ENCODE measurements at places on chromosomes 16 and 17.

GRCh38 chr17:40091691-40092397 is 8.5 kb downstream of the NR1D1 start:
- no peaks in the 10 kb centered on the region for H3K27me3 ChIP-seq
- H3K4me1 ChIP-seq = peaks cover 69% of the 10 kb centered on the region
- H3K4me3 ChIP-seq = no peak overlapping the region
- no peak for DNase-seq

- no peaks in the 10 kb centered on the region for H3K27me3 ChIP-seq
- DNase-seq = no peak
- H3K4me3 ChIP-seq = no peak overlapping the region
- no peaks in the 10 kb centered on the region for H3K4me1 ChIP-seq
- H3K36me3 ChIP-seq = no peaks in the 10 kb centered on the region
Observed at GRCh38 chr17:52170963-52171572, 12.6 kb upstream of the CA10 start.

GRCh38 chr17:8953156-8953885 is 12.2 kb downstream of the PIK3R5 start:
- no peak overlapping the region for H3K4me3 ChIP-seq
- H3K36me3 ChIP-seq = no peaks in the 10 kb centered on the region
- no peak overlapping the region for H3K27ac ChIP-seq

GRCh38 chr17:75289832-75290337 is 652 bp upstream of the SLC25A19 start:
- no peaks in the 10 kb centered on the region for H3K36me3 ChIP-seq
- no peaks in the 10 kb centered on the region for H3K27me3 ChIP-seq
- no peak for DNase-seq
- peaks cover 7% of the 10 kb centered on the region for H3K4me1 ChIP-seq

DNA sequence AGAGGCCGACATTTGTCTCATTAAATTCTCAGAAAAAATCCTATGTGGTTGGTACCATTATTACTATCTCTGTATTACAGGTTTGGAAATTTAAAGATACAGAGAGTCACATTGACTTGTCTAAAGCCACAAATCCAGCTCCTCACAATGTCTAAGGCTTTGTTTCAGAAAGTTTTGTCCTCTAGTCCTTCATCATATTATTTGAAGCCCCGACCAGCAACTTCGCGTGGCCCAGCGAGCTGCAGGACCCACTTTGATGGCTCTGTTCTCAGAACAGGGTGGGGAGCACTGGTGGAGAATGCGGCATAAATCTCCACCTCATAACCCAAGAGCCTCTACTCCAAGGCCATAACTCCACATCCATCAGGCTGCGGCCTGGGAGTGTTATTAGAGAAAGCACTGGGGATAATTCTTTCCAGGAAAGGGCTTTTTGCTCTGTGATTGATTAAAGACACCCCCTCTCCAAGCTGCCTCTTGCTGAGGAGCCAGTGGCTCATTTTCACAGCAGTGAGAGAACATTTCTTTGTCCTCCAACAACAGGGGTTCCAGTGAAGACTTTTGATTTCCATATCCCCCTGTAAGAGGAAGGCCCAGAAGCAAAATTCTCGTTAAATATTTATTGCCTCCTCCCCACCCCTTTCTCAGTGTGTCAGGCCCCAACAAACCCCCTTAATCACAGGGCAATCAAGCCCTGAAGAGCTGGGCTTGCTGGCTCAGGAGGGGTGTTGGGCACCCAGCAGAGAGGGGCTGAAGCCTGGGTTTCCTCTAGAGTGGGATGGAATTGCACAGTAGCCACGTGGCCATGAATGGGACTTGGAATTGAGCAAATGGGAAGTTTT is 113.7 kb upstream of the CDH11 start:
- H3K36me3 ChIP-seq = no peaks in the 10 kb centered on the region
- no peak for DNase-seq
- no peak overlapping the region for H3K27ac ChIP-seq
- H3K4me3 ChIP-seq = no peak overlapping the region

- no peak for DNase-seq
- H3K4me1 ChIP-seq = no peaks in the 10 kb centered on the region
- no peak overlapping the region for H3K27ac ChIP-seq
- H3K36me3 ChIP-seq = no peaks in the 10 kb centered on the region
Observed at GRCh38 chr16:67384778-67385510, 8.4 kb downstream of the TPPP3 start.

GRCh38 chr17:38885728-38886642 is 16.1 kb downstream of the LASP1 start:
- H3K36me3 ChIP-seq = no peaks in the 10 kb centered on the region
- DNase-seq = no peak
- H3K4me1 ChIP-seq = peaks cover 57% of the 10 kb centered on the region
- peak overlapping the region; percentile 14 for H3K27ac ChIP-seq
- H3K4me3 ChIP-seq = no peak overlapping the region
- no peaks in the 10 kb centered on the region for H3K27me3 ChIP-seq

DNA sequence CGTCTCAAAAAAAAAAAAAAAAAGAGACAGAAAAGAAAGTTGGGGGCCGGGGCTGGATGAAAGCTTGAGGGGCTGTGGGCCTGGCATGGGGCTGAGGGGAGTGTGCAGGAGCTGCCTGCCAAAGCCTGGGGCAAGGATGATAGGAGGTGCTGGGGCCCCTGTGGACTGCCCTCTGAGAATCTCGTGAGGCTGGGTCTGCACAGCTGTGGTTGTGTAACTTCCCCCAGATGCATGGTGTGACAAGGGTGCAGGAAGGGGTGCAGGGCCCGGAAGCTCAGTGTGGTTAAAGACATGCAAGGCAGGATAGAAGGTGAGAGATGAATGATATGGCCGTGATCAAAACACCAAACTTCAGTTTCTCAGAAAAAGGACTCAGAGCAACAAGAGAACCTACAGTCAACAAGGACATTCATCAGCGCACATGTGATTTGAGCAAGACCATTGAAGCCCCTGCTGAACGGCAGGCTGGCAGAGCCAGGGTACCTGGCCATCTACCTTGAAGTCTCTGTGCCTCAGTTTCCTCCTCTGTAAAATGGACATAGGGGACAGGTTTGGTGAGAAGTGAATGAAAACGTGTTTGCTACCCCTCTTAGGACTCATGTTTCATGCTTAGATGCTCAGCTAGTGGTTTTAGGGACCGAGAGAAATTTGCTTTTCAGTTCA is 9.6 kb downstream of the IL32 start:
- H3K36me3 ChIP-seq = no peaks in the 10 kb centered on the region
- no peak for DNase-seq
- no peak overlapping the region for H3K4me3 ChIP-seq
- H3K27me3 ChIP-seq = no peaks in the 10 kb centered on the region
- no peak overlapping the region for H3K27ac ChIP-seq
- H3K4me1 ChIP-seq = no peaks in the 10 kb centered on the region

DNA sequence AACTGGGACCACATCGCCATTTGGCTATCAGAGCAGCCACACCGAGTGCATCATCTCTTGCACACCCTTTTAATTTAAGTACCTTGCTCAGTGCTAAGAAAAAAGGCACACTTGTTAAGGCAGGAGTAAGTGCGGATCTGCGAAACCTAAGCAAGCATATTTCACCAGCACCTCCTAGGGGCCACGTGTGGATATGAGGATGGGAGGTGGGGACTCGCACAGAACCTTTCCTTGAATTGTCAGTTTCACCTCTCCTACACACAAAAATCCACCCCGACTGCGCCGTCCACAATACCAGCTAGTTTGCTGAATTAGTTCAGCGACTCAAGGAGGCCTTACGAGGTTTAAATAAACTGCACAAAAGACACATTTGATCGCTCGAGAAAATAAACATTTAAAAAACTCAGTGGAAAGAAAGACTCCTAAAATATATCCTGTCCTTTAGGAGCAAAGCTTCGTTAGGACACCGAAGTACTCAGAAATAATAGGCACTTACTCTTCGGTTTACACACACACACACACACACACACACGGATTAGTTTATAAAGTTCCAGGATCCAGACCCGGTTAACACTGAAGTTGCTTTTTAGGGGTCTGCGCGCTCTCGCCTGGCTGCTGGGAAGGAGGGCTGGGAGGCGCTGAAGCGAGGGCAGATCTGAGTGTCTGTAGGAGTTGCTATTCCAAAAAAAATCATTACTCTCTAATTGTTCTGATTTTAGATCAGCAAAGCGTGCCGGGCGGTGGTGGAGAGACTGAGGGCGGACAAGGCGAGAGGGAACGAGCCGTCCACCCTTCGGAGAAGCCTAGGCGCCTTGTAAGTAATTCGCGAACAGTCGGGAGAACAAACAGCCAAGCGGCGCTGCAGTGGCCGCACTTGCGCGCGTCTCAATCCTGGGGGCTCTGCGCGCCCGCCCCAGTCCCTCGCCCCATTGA is 1.0 kb upstream of the KCNJ2 start:
- H3K27me3 ChIP-seq = no peaks in the 10 kb centered on the region
- H3K27ac ChIP-seq = peak overlapping the region; percentile 74
- DNase-seq = no peak
- H3K36me3 ChIP-seq = no peaks in the 10 kb centered on the region
- H3K4me1 ChIP-seq = peaks cover 13% of the 10 kb centered on the region
- peak overlapping the region; percentile 57 for H3K4me3 ChIP-seq

- no peaks in the 10 kb centered on the region for H3K27me3 ChIP-seq
- no peak overlapping the region for H3K4me3 ChIP-seq
- DNase-seq = no peak
- peaks cover 11% of the 10 kb centered on the region for H3K4me1 ChIP-seq
- H3K36me3 ChIP-seq = no peaks in the 10 kb centered on the region
Observed at GRCh38 chr16:66701516-66701915, 5.0 kb upstream of the CMTM4 start.

DNA sequence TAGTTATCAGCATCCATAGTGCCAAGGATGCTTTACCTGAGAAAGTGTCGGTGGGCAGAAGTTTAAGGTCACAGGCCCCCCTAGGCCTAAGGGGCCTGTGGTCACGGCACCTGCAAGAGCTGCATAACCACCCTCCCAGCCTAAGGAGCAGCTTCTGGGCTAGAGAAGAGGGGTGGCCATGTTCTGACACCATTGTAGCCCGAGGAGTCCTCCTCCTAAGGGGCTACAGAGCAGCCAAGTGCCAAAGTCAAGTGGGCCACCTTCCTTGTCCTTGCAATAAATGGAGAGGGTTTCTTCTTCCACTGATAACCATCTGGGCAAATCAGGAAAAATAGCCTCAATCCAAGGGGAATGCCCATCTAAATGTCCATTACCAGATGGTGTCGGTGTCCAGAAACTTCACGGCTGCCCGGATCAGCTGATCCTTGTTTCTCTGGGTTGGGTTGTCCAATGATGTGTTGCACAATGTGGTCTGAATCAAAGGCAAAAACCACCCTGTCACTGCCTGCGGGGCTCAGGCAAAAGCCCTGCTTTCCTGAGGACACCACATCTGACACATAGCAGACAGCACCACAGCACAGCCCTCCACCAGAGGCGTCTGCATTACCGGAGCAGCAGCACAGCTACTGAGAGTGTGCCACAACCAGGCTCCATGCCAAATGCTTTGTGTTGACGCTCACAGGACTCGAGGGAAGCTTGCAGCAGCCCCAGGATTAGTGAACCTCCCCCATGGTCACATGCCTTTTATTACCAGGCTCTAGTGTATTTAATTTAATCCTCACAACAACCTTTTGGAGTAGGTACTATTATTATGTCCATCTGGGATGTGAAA is 12.8 kb downstream of the ATPAF2 start:
- DNase-seq = no peak
- H3K4me3 ChIP-seq = no peak overlapping the region
- no peaks in the 10 kb centered on the region for H3K4me1 ChIP-seq
- no peaks in the 10 kb centered on the region for H3K27me3 ChIP-seq

- no peaks in the 10 kb centered on the region for H3K4me1 ChIP-seq
- H3K27ac ChIP-seq = no peak overlapping the region
- no peaks in the 10 kb centered on the region for H3K36me3 ChIP-seq
- DNase-seq = no peak
- no peaks in the 10 kb centered on the region for H3K27me3 ChIP-seq
Observed at GRCh38 chr17:3929181-3929580, 12.9 kb upstream of the P2RX1 start.

GRCh38 chr17:945672-946071 is 33.9 kb downstream of the NXN start:
- H3K4me3 ChIP-seq = no peak overlapping the region
- no peaks in the 10 kb centered on the region for H3K27me3 ChIP-seq
- no peak for DNase-seq
- no peaks in the 10 kb centered on the region for H3K36me3 ChIP-seq

- H3K36me3 ChIP-seq = no peaks in the 10 kb centered on the region
- H3K27me3 ChIP-seq = no peaks in the 10 kb centered on the region
- no peak for DNase-seq
- no peak overlapping the region for H3K4me3 ChIP-seq
- no peaks in the 10 kb centered on the region for H3K4me1 ChIP-seq
Observed at GRCh38 chr17:57636985-57637665, 108.0 kb downstream of the CCDC182 start.

GRCh38 chr16:20051147-20051546 is 22.5 kb downstream of the GPR139 start:
- no peak overlapping the region for H3K4me3 ChIP-seq
- no peaks in the 10 kb centered on the region for H3K27me3 ChIP-seq
- H3K4me1 ChIP-seq = no peaks in the 10 kb centered on the region
- no peak for DNase-seq
- no peak overlapping the region for H3K27ac ChIP-seq
- no peaks in the 10 kb centered on the region for H3K36me3 ChIP-seq

GRCh38 chr16:8373676-8374431 is 216.5 kb downstream of the TMEM114 start:
- DNase-seq = no peak
- H3K36me3 ChIP-seq = no peaks in the 10 kb centered on the region
- no peak overlapping the region for H3K27ac ChIP-seq
- H3K27me3 ChIP-seq = no peaks in the 10 kb centered on the region
- no peaks in the 10 kb centered on the region for H3K4me1 ChIP-seq

DNA sequence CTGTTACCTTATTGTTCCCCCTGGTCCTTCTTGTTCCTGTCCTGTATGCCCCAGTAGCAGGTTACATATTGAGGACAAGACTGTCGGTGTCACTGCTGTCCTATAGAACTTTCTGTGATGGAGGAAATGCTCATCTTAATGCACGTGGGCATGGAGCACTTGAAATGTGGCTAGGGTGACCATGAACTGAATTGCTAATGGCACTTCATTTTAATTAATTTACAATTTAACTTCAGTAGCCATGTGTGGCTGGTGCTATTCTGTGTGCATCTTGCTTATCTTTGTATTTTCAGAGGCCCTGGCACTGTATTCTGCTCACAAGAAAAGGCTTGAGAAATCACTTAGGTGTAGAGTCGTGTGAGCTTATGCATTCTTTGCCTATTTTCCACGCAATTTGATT is 125.2 kb downstream of the MSI2 start:
- no peak overlapping the region for H3K27ac ChIP-seq
- H3K4me1 ChIP-seq = no peaks in the 10 kb centered on the region
- H3K4me3 ChIP-seq = no peak overlapping the region
- no peaks in the 10 kb centered on the region for H3K27me3 ChIP-seq

DNA sequence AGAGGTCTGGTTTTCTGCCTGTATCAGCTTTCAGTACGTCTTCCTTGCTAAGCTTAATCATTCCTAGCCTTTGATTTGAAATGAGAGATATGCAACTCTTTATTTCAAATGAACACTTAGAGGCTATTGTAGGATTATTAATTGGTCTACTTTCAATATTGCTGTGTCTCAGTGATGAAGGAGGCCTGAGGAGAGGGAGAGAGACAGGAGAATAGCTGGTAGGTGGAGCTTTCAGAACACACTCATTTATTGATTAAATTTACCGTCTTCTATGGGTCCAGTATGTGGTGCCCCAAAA is 187.0 kb downstream of the BCAS3 start:
- no peak for DNase-seq
- H3K27ac ChIP-seq = no peak overlapping the region
- no peak overlapping the region for H3K4me3 ChIP-seq
- H3K27me3 ChIP-seq = no peaks in the 10 kb centered on the region
- no peaks in the 10 kb centered on the region for H3K4me1 ChIP-seq
- H3K36me3 ChIP-seq = no peaks in the 10 kb centered on the region

Data from vagina (tissue), 2 donors.